ENCODE measurements at places on chromosomes 12 and 14.

DNA sequence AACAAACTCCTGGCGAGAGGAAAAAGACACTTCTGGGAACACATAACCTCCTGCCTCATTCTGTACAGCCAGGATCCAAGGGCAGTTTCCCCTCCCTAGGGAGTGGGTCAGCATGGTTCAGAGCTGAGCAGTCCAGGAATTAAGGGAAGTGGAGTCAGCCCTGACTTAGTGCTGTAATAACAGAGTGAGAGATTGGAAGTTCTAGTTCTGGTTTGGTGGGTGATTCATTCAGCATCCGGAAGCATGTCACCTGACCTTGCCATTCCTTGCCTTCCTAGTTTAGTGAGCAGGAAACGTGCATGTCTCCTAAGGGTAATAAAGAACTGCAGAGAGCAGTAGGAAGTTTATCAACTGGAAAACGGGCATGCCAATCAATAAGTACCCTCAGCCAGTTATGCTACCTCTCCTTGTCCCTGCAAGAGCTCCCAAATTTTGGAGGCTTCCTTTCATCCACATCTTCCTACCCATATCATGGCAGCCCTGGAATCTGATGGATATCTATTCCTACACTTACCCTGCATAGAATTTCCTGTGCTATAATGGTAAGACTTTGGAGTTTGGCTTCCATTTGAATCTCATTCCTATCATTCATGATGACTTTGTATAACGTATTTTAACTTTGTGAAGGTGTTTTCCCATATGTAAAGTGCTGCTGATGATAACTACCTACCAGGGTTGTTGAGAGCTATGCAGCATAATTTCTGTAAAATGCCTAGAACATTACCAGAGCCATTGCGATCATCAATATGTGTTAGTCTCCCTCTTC lies 28.5 kb upstream of the MAGOHB start:
- DNase-seq: no peak

DNA sequence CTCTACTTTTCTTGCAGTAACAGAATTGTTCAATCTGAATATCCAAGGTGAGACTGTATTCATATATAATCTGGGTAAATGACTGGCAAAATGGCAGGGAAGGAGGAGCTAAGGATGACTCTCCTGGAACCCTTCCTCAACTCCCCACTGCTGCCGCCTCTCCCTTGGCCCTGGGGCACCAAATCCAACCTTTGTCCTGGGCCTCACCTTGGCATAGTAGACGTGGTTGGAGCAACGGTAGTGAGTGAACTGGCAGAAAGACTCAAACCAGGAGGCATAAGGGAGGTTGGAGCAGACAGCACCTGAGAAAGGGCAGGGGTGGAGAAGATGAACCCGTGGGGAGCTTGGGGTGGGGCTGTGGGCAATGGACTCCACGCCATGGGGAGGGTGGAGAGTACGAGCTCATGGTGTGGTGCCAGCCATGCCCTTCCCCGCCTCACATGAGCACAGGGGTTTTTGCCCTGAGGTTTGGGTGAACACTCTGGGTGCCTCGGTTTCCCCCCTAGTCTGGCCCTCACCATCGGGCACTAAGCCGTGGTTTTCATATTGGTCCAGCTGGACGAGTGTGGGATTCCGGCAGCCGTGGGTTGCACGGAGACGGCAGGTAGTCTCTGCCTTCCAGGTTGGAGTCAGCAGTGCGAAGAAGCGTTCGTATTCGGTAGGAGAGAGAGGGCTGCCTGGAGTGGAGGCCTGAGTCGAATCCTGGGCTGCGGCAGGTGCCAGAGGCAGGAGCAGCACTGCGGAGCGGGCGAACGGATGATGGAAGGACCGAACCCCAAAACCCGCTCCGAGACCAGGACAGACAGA lies 753 bp downstream of the ACRBP start:
- no peak for DNase-seq

- no peak for DNase-seq
These were observed 57.0 kb upstream of the NPFF start for GRCh38 chr12:53564278-53564677.

- no peak for DNase-seq
These were observed 70.5 kb downstream of the LGMN start for GRCh38 chr14:92677955-92678354.

- DNase-seq: peak; percentile 58
These were observed 2.1 kb downstream of the PRPH start for GRCh38 chr12:49296836-49297694.

DNA sequence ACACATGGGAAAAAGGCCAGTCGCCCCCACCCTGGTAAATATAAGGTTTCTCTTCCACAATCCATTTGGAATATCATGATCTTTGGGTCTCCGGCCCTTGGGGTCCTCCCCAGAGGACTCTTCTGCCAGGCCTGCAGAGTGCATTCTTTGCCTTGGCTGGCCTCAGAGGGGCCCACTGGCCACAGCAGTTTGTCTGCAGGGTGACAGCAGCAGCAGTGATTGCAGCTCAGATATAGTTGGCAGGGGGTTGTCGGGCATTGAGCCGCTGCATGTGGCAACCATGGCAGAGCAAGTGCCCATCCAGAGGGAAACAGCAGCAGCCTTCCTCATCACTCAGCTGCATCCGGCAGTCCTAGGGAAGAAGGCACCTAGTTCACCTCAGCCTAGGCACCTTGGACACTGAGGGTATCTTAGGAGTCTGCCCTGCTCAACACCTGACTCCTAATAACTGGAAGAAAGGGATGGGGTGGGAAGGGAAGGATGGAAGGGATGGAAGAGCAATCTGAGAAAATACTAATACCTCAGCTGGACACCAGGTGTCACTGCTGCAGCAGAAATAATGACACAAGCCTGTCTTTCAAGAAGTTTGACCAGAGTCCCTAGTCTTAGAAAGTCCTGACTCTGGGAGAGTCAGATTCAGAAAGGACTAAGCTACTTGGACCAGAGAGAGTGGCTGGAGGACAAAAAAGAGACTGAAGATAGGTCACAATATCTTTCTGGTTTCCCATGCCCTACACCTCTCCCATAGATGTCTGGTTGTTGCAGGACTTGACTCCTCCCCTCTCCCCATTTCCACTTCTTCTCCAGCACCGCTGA lies 8.9 kb downstream of the AJUBA start:
- peak; percentile 54 for DNase-seq

DNA sequence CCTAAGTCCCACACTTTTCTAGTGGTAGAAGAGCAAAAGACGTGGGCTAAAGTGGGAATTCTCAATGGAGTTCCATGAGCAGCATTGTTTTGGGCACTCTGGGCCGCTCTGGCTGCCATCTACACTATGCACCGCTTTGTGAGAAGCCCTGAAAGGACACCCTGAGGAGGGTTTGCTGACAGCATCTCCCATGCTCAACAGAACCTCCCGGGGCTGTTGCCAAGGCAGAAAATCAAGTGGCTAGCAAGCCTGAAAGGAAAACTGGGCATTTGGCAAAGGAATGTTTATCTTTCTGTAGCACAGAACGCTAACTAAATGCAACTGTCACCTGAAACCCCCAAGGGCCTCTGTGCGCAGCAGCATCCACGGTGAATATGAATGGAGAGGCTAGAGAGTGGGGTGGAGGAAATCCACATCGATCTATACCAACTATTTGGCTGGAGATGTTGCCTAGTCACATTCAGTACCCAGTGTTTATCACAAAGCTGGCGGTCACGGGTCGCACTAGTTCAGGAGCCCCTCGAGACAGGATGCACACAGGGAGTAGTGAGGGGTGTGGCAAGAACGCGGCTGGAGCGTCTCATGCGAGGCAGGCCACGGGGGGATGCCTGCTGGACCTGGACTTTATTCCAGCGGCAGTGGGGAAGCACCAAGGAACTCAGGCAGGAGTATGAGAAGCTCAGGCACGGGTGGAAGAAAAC lies 14.2 kb downstream of the APPL2 start:
- no peak for DNase-seq

GRCh38 chr12:1904875-1905274 lies 13.6 kb downstream of the CACNA2D4 start:
- DNase-seq: no peak

DNA sequence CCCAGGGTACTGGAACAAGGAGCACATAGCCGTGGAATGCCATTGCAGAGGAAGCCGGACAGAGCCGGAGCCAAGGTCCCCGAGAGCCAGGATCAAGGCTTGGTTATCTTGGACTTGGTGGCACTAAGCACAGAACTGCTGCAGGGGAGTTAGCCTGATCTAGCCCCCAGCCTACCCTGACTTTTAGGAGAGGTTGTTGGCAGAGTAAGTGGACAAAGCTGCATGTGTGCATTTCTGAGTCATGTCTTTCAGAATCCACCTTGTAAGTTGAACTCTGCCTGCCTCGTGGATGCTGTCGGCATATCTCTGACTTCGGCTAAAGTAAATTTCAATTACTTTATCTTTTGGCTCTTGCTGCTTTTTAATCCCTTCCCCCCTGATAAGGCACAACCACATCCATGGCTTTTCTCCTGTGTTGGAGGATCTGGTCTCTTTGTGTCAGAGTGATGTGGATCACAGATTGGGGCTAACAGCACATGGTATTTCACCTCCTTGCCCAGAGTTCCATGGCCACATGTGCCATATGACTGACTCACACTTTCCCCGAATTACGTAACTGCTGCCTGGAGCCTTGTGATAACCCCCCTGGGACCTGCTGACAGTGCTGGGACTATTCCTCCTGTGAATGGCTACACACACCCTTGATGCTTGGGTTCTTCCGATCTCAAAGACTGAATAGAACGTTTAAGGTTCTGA lies 240.3 kb downstream of the EMP1 start:
- DNase-seq: no peak

DNA sequence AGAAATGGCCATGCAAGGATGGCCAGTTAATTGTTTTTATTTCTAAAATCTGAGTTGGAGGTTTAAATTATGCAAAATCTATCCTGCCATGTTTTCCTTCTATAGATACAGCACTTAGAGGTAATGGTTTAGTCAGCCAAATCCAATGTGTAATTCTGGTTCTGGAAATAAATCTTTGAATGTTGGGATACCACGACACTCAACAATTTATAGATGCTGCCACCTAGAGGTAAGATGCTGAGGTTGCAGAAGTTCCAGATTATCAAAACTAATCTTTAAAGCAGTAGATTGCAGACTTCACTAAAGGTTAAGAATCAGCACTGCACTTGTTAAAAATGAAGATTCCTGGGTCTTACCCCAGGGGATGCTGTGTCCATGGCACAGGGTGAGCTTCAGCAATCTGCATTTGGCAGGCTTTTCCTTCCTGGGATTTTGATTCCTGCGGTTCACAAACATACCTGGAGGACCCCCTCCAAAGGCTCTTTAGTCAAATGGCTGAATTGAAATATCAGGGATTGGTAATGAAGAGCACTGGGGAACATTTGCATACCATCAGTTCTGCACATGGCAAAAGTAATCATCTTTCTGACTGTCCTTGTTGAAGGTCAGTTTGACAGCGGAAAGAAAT lies 53.4 kb upstream of the ANO4 start:
- peak; percentile 10 for DNase-seq

DNA sequence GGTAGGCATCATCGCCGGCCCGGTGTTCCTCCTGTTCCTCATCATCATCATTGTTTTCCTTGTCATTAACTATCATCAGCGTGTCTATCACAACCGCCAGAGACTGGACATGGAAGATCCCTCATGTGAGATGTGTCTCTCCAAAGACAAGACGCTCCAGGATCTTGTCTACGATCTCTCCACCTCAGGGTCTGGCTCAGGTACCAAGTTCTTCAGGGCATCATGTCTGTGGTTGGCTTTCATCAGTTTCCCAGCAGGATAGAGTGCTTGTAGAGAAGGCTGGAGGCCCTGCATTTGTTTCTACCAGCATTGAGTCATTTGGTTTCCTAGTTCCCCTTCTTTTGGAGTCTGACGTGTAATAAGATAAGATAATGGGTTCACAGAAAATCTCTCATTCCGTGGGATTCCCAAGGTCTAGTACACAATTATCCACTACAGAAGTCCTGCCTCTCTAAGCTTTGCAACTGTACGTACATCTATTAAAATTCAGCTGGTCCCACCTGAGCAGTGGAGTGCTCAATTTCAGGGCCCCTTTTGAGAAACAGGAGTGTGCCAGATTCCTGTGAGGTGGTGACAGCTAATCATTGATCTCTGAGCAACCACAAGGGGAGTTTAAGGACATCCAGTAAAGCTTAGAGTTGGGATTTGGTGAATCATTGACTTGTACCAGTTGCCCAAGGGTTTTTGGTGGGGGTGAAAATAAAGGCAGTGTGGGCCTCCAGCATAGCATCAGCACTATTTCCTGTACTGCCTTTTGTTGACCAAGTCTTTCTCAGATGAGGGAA lies 25.1 kb downstream of the ACVR1B start:
- DNase-seq: no peak

DNA sequence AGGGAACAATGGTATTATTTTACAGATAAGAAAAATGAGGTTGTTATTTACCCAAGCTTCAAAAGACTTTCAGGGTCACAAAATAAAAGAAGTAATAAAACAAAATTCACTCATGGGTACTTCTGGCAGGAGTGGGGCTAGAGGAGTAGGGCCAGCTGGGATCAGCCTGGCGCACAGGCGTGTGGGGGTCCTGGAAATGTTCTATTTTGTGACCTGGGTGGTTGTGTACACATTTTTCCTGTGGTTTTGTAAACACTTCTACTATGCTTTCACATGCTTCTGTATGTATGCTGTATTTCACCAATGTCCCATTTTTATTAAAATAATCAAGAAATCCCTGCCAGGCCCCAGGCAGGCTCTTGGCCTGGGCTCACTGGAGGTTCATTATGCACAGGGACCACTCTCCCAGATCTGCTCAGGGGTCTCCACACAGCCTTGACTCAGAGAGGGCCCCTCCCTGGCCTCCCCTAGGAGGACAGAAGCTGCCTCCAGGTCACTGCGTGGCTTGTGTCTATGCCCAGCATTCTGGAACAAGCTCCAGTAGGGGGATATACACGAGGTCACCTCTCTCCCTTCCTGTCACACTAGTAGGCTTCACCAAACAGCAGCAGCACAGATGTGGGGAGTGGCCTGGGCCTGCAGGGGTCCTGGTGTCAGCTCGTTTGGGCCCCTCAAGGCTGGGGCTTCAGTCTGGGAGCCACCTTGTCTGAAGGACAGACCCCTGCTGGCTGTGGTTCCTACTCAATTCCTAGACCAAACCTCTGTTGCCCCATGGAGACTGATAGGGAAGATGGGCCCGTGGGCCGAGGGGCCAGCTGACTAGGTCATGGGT lies 37.8 kb downstream of the ANAPC7 start:
- no peak for DNase-seq

DNA sequence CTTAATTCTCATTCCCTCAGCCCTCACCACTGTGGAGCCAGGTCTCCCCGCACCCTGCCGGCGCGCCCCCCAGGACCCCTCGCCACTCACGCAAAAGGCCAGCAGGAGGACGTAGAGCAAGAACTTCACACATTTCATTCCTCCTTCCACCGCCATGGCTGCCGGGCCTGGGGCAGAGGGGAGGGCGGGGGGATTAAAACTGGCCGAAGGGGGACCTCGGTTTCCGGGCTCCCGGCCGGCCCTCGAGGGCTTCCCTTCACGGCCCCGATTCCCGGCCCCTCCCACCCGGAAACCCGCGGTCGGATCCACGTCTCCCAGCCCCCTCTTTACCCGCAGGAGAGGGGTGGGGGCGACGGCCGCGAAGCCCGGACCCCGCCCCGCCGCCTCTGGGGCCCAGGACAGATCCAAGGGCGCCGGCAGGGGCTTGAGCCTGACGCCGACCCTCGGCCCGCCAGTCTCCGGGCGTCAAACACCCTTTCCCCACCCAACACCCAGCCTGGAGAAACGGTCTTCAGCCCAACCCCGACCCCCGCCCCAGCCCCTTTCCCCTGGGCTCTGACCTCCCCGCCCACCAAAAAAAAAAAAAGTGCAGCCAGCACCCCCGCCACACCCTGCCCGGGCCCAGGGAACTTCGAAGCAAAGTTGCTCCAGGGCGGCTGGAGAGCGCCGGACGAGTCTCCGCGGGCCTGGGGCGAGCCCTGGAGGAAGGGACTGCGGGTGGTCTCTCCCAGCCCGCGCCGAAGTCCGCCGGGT lies 447 bp downstream of the CD63 start:
- peak; percentile 35 for DNase-seq

GRCh38 chr12:55060470-55060869 lies 40.7 kb downstream of the NEUROD4 start:
- DNase-seq: no peak

Data from germinal center (tissue), 1 donor.